ENCODE measurements at places on chromosomes 1 and 21.

- no peak for DNase-seq
Observed at GRCh38 chr1:7404046-7404742, 366.9 kb upstream of the VAMP3 start.

DNA sequence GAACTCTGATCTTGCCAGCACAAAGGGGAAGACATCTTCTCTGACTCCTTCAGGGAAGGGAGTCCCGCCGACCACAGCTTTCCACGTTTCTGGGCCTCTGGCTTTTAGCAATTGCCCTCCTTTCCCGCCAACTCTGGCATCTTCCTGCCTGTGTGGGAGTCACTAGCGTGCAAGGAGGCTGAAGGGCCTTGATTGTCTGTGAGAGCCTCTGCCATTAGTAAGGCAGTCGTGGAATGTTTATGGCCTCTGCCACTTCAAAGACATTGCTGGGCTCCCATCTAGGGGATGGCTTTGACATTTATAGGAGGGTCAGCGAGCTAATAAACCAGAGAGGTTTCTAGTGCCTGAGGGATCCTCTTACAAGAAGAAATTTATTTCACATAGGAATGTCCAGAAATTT is 14.3 kb upstream of the PROK1 start:
- no peak for DNase-seq

GRCh38 chr21:29271927-29272333 is 26.8 kb upstream of the BACH1 start:
- no peak for DNase-seq

GRCh38 chr1:30253807-30254440 is 469.5 kb downstream of the MATN1 start:
- no peak for DNase-seq

DNA sequence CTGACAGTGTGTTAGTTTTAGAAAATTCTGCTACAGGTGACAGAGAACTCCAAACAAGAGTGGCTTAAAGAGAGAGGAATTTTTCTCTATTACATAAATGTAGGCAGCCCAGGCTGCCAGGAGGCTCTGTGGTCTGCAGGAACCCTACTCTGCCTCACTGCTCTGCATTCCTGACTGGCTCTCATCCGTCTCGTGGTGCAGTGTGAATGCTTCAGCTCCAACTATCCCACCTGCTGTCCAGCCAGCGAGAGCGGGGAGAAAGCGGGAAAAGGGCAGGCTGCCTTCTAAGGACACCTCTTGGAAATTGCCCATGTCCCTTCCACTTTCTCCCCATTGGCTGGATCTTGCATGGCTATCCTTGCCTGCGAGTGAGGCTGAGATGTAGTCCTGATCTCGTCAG is 131.3 kb downstream of the PEX14 start:
- DNase-seq: no peak

GRCh38 chr1:169184812-169185211 is 78.3 kb downstream of the ATP1B1 start:
- DNase-seq: no peak
